ENCODE measurements at places on chromosomes 5 and 9. TPM values are rescaled to one million over a fixed set of nuclear protein-coding genes. Genes with fewer than 3 reads are reported as not detected.

FOXD4L6 gene
- total RNA-seq = not detected

LECT2 gene
- total RNA-seq = not detected

SPAAR gene
- total RNA-seq = not detected

KIF20A gene
- total RNA-seq = 12.2 TPM

IRX2 gene
- total RNA-seq = 2.0 TPM

NKD2 gene
- 4.6 TPM for total RNA-seq

ASPN gene
- 15.2 TPM for total RNA-seq

TLE1 gene
- total RNA-seq = 29.7 TPM

ZDHHC11 gene
- total RNA-seq = 2.8 TPM

TMEM232 gene
- 7.6 TPM for total RNA-seq

CDKN2B-AS1 gene
- 4.5 TPM for total RNA-seq

FOXD4L5 gene
- 0.15 TPM for total RNA-seq

FCN1 gene
- not detected for total RNA-seq

ADAMTS12 gene
- 12.1 TPM for total RNA-seq

TMEM252 gene
- not detected for total RNA-seq

KIF27 gene
- total RNA-seq = 3.8 TPM

TAF1L gene
- under 0.01 TPM for total RNA-seq

CDC14B gene
- 44.9 TPM for total RNA-seq

CD72 gene
- total RNA-seq = 2.0 TPM

PCDHB3 gene
- 0.29 TPM for total RNA-seq

PDLIM4 gene
- total RNA-seq = 43.3 TPM

FOXD4L3 gene
- not detected for total RNA-seq

LHX3 gene
- total RNA-seq = under 0.01 TPM

CAMSAP1 gene
- total RNA-seq = 25.1 TPM

KCNV2 gene
- total RNA-seq = not detected

SIT1 gene
- total RNA-seq = not detected

ANKRD55 gene
- not detected for total RNA-seq

RAD23B gene
- total RNA-seq = 141 TPM

PRR16 gene
- 9.3 TPM for total RNA-seq

RASEF gene
- total RNA-seq = 0.44 TPM

SLC6A18 gene
- total RNA-seq = not detected

IL13 gene
- total RNA-seq = not detected

RIC1 gene
- total RNA-seq = 45.7 TPM

RANBP3L gene
- total RNA-seq = not detected

GRXCR2 gene
- total RNA-seq = not detected

PCDHGA9 gene
- 8.0 TPM for total RNA-seq

SCGB3A2 gene
- not detected for total RNA-seq

ENTPD2 gene
- not detected for total RNA-seq

PCDHB7 gene
- total RNA-seq = under 0.01 TPM

OR1Q1 gene
- not detected for total RNA-seq

ENTPD8 gene
- total RNA-seq = not detected

MYMK gene
- not detected for total RNA-seq

KIAA1191 gene
- 134 TPM for total RNA-seq

TEX53 gene
- total RNA-seq = not detected

Data from smooth muscle cell of trachea (primary cell).